ENCODE measurements at places on chromosomes 1 and 21.

- no peak for DNase-seq
Measured at GRCh38 chr1:207172885-207173284, 68.9 kb downstream of the C4BPA start.

DNA sequence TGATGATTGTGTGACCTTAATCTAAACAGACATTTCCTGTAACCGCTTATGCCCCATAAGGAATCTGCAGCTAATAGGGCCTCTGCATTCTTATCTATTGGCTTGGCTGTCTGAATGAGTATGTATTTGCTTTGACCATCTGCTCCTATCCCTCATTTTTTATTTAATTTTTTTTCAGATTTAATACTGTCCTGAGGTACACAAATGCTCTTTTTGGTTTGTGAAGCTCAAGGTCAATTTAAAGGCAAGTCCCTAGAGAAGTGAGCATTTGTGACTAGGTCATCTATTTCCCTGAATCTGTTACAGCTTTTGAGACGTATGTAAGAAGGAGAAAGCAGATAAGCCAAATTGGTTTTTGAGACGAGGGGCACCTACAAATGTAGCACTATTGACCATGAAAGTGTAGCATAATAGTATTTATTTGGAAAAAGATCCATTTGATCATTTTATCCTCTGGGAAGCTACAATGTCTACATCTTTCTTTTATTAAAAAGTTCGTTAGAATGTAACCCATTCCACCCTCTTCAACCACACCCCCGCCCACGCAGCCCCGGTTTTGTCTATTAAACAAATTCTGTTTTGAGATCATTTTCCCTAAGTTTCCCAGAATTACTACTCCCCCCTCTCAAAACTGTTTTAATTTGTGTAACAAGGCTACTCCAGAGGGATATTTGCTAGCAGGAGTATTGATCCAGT, 69.2 kb upstream of the HSPA13 start:
- no peak for DNase-seq

- DNase-seq: no peak
Measured at GRCh38 chr1:187928696-187929095, 1099.9 kb downstream of the PLA2G4A start.

DNA sequence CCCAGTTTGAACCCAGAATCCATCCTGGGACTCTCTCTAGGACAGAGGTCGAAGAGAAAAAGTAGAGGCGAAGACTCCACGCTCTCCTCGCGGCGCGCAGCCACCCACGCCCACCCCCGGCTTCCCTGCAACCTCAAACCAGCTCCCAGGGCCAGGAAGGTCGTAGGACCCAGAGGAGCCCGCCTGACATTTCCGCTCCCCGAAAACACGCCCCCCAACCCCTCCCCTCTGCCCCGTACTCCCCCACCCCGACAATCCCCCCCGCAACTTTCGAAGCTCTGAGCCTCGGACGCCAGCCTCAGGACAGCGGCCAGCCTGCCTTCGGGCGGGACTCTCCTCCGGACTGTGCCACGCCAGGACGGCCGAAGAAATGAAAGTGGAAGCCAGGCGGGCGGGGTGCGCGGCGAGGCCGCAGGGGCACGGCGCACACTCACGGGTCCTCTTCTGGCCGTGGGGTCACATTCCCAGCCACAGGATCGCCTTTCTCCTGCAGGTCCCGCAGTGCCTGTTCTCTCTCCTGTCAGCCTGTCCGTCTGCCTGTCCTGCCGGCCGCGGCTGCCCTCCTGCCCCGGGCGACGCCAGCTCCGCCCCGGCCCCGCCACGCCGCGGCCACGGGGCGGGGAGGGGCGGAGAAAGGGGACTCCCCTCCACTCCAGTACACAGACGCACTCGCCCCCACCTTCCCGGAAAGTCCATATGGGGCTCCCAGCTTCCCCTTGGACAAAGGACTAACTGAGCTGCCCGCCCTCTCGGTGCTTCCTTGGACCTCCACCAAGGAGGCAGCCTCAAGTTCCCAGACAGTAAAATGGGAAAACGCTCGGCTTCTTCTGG, at the start of gene MOB3C:
Gene MOB3C, minus strand, starts transcription at position 535 of the 831 bp plus-strand sequence. CDS start 3,490 bp downstream, outside the sequence.
- peak; percentile 89 for DNase-seq

DNA sequence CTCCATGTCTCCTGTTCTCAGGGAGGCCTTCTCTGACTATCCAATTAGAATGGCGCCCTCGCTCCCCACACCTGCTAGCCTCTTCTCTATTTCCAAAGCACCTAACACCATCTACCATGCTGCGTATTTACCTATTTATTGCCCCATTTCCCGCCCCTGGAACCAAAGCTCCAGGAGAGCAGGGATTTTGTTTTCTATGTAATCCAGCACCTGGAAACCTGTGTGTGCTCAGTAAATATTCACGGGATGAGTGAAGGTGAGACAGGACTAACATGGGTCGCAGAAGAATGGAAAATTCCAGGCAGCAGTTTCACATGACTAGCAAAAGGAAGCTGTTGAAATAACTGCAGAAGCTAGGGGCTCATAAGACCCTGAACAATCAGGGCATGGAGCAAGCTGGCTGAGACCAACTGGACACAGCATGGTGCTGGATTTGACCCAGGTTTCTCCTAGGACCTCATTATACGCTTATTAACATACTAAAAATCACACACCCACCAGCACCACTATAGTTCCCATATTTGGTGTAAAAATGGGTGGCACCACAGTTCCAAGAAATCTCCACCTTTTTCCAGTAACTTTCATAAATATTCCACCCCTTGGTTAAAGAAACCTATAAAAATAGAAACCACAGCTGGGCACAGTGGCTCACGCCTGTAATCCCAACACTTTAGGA, 15.1 kb upstream of the TENT5B start:
- no peak for DNase-seq

GRCh38 chr1:103267893-103268292, 159.6 kb upstream of the COL11A1 start:
- DNase-seq: no peak

DNA sequence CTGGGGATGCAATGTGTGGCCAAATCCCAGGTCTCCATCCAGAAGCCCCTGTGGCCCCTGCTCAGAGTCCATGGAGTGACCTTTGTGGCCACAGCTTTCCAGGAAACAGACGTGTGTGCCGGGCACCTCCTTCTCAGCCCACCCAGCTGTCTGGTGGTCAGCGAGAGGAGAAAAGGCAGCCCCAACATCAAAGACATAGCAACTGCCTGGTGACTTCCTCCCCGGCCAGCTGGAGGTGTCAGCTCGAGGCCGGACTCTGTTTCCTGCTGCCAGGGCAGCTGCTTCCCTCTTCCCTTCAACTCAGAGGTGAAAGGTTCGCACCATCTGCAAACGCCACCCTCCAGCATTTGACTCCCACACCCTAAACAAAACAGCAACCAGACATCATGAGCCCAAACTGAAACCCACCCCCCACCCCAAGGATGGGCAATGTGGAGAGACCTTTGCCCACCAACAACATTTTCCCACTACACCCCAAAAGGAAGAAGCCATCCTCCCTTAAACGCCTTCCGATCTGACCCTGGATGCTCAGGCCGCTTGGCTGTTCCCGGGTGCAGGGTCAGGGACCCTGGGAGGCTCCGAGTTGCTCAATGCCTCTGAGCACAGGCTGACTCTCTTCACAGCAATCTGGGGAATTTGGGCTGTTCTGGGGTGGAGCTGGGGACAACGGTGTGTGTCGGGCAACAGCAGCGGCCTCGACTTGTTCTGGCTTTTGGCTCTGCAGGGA, 162.3 kb downstream of the PSMG1 start:
- no peak for DNase-seq

GRCh38 chr1:31717341-31717740, 13.5 kb upstream of the COL16A1 start:
- DNase-seq: no peak

- peak; percentile 82 for DNase-seq
Measured at GRCh38 chr1:247373721-247374141, 42.1 kb upstream of the ZNF496 start.

DNA sequence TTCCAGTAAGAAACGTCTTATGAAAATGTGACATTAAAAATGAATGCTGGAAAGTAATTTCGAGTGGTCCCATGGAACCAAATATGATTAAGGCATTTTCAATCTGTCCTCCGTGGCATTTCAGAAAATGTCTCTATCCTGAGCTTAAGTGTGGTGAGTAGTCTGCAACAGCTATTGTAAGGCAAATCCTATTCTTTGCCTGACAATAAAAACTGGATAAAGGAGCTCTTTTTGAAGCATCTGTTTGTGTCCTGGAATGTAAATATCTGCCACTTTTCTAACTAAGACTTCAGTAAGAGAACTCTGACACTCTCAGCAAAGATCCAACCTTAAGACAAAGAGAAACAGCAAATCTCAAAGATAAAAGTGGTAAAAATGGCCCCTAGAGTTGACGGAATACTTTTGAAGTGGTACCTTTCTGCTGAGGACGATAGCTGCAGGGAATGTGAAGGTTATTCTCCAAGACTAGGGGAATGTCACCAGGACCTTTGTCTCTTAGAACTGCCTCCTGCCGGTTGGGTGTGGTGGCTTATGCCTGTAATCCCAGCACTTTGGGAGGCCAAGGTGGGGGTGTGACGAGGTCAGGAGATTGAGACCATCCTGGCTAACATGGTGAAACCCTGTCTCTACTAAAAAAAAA, 486.7 kb upstream of the ZP4 start:
- DNase-seq: no peak

DNA sequence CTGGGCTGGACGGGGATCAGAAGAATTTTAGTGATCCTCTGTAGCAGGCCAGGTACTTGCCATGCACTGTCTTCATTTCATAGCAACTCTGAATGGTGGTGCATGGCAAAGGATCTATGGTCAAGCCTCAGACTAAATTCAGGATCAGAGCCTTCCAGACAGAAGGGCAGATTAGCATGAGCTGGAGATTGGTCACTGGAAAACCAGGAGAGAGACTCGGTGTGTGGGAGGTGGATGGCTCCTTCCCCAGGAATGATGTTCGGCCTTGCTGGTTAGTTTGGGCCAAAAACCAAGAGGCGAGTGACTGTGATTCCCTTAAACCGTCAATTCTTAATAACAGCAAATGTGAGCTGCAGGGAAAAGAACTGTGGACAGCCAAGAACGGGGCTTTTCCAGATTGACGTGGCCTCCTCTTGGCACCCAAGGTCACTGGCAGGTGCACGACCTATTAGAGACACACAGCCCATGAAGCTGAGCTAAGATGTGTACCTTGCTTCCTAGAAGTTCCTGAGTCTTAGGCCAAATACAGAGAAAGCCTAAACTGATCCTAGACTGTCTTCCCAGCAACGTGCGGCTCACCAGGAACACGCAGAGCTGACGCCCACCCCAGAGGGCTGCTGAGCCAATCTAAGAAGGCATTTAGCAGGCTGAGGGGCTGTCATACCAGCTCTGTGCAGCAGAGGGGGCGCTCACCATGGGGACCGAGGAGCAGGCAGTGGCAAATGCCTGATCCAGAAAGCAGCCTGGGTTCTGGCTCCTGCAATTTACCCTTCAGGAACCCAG, 18.5 kb downstream of the ALDH4A1 start:
- DNase-seq: peak; percentile 90

- no peak for DNase-seq
Measured at GRCh38 chr1:20819818-20820217, 32.7 kb upstream of the HP1BP3 start.

DNA sequence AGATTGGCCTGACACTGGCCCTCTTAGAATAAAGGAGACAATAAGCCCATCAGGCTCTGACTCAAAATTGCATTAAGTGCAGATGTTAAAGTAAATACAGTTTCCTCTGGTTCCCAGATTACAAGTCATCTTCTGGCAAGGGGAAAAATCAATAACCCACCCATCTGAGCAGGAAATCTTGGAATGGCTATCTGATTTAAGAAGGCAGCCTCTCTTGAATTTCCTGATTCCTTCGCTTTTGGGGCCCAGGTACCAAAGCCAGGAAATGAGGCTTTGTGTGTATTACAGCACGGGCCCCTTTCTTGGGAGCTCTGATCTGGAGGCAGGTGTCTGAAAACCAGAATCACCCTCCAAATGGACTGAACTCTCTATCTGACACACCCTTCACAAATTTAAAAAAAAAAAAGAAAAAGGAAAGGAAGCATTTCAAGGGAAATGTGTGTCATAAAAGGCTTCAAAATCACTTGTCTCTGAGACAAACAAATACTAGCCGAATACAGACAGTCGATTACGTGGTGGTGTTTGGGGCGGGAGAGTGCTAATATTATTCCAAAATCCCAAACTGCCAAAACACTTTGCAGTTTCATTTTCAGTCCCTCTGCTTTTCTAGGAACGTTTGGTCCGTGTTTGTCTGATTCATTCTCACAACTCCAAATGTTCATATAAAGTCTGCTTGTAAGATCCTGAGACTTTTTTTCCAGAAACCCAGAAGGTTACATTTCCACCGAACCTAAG, 240.9 kb upstream of the CAMK1G start:
- DNase-seq: no peak

DNA sequence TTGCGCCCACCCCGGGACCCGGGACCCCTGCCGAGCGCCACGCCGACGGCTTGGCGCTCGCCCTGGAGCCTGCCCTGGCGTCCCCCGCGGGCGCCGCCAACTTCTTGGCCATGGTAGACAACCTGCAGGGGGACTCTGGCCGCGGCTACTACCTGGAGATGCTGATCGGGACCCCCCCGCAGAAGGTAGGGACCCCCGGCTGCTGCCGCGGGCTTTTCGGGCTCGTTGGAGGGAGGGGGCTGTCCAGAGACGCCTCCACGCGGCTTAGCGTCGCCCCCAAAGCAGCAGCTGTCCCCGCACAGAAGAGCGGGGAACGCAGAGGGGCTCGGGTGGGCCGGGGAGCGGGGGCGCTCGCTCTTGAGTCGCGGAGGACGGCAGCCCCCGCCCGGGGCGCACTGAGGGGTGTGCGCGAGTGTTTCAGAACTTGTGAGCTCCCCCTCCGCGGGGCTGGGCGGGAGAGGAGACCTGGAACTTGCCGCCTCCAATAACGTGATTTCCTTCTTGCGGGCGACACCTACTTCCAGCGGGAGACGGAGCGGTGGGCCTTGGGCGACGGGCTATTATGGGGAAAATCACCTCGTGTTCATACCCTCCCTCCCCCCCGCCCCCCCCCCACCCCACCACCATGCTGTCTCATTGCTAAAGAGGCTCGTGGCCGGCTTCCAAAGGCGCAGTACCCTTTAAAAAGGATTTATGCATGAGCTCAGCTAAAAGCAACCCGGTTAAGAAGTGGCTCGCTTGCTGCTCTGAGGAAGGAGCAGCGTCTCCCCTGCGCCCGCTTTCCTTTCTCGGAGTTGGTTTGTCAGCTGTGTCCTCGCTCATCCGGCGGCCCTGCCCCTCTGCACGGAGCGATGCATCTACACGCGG, 664 bp downstream of the BACE2 start:
- no peak for DNase-seq

- no peak for DNase-seq
Measured at GRCh38 chr1:113199760-113200455, 126.9 kb downstream of the LRIG2 start.

DNA sequence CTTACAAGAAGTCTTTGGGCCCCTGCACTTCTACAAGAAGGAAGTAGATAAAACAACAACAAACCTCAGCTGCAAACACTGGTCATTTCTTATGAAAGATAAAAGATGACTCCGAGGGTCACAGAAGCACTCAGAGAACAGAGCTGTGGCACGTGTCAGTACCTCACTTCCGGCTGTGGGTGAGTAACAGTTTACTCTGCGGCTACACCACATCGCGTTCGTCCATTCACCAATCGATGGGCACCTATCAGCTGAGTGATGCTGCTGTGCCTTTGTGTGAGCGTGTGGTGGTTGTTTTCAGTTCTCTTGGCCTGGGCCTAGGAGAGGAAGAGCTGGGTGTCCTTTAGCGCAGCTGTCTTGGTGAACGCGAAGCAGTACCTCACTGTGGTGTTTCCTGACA, 49.9 kb downstream of the COL6A1 start:
- no peak for DNase-seq
